ENCODE measurements at places on chromosomes 16 and 17. TPM values are rescaled to one million over a fixed set of nuclear protein-coding genes. Genes with fewer than 3 reads are reported as not detected.

Gene TEKT5
- not detected for total RNA-seq

Gene SCARF1
- 0.83 TPM for total RNA-seq

Gene PITPNM3
- 0.44 TPM for total RNA-seq

Gene CD300LF
- not detected for total RNA-seq

Gene HAGHL
- total RNA-seq: 16.4 TPM

Gene PPP1R27
- total RNA-seq: not detected

Gene ARL6IP1
- total RNA-seq: 172 TPM

Gene KRT16
- not detected for total RNA-seq

Data from smooth muscle cell of trachea (primary cell).